ENCODE measurements at places on chromosomes 6 and 20.

- DNase-seq = no peak
These were observed 3.1 kb downstream of the LTB start for GRCh38 chr6:31579119-31579505.

DNA sequence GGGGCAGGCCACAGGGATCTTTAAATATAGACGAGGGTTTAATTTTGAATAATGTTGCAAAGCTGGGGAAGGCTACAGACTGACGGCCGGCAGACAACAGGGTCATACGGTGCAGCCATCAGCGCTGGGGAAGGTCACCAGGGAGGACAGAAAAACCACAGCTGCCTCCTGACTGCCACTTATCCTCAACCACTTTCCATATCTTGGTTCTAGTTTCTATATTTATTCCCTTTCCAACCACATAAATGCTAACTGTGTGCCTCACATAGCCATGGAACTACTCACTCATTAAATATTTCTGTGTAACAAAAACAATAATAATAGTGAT lies 85.7 kb upstream of the AGPAT4 start:
- DNase-seq = no peak

DNA sequence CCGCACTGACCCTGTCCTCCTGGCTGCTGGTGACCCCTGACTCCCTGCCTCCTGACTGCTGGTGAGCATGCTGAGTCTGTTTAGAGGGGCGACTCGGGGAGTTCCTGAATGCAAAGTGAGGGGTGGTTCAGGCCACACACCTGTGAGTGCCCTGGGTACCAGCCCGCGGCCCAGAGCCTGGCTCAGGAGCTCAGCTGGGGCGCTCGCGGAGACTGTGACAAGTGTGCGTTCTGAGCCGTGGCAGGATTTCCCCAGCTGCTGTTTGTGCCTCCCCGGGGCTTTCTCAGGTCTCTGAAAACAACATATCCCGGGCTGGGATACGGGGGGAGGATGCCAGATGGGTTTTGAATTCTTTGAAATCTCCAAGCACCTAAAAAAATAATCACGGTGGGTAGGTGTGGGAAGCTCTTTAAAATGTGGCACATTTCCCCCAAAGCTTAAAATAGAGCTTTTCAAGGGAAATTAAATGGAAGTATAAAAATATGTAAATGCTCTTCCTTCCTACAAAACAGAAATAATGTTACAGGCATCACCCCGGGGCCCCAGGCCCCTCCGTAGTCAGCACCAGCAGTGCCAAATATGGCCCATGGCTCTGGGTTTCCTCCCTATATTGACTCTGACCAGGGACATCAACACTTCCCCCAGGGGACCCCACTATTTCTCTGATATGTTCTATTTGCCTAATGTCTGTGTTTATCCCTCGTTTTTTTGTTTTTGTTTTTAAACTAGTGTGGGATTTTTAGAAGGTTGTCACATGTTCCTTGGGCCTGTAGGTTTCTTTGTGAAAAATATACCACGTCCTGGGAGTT lies 49.9 kb upstream of the TAGAP start:
- DNase-seq = no peak

DNA sequence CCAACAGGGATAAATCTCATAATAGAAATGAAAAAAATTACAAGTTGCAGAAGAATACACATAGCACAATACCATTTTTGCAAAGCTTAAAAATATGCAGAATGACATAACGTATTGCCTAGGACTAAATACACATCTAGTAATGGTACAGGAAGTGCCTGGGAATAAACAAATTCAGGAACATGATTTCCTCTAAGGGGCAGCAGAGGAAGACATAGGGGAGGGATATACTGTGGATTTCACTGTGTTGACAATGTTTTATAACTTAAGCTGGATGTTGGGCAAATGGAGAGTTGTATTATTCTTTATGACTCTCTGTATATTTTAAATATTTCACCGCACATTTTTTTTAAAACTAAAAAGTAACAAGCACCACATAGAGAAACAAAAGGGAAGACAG lies 5.6 kb upstream of the GLO1 start:
- no peak for DNase-seq

DNA sequence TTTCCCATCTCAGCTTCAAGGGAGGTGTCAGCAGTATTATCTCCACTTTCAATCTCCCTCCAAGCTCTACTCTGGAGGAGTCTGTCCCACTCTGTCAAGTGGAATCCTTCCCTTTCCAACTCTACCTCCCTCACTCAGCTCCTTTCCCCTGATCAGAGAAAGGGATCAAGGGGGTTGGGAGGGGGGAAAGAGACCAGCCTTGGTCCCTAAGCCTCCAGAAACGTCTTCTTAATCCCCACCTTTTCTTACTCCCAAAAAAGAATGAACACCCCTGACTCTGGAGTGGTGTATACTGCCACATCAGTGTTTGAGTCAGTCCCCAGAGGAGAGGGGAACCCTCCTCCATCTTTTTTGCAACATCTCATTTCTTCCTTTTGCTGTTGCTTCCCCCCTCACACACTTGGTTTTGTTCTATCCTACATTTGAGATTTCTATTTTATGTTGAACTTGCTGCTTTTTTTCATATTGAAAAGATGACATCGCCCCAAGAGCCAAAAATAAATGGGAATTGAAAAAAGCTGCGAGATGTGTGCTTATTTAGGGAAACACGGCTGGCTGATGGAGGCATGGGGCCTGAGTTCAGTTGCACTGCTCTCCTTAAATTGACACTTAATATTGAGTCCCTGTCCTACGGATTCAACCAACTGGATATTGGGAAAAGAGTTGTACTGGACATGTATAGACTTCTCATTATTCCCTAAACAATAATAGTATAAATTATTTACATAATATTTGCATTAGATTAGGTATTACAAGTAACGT lies 4.9 kb downstream of the TUBB start:
- DNase-seq = no peak

- DNase-seq = no peak
These were observed 4.2 kb upstream of the EYA4 start for GRCh38 chr6:133236932-133237331.

DNA sequence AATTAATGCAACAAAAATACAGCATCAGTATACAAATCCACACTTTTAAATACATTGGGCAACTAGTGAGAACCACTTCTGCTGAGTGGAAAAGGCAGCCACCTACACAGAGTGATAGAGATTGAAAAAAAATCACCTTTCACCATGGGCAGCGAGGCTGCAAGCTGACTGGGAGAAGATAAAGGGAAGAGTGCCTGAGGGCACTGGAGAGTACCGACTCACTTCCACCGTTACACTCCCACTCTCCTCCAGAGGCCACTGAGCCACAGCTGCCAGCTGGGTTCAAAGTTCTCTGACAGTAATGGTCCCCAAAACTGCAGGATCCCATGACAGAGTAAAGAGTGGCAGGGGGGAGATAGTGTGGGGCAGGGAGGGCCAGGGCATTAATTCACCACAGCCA lies 24.1 kb downstream of the PXT1 start:
- DNase-seq = no peak

DNA sequence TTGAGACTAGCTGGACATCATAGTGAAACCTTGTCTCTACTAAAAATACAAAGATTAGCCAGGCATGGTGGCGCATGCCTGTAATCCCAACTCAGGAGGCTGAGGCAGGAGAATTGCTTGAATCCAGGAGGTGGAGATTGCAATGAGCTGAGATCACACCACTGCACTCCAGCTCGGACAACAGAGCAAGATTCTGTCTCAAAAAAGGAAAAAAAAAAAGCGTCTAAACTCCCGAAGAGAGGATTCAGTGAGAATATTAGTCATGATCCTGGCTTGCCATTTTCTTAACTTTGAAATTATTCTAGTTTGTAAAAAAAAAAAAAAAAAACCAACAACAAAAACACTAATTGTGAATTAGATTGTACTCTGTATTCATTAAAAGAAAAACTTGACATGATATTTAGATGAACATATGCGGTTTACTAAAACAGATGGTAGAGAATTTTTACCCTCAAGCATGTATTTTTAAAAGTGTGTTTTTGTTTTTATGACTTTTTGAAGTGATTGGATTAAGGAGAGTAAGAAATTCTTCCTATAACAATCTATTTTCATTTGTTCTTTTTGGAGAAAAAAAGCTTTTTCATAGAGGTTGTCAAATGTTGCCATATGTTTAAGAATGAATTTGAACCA lies 80.7 kb downstream of the UST start:
- no peak for DNase-seq

GRCh38 chr6:107083921-107084320 lies 31.4 kb downstream of the BEND3 start:
- DNase-seq = no peak

DNA sequence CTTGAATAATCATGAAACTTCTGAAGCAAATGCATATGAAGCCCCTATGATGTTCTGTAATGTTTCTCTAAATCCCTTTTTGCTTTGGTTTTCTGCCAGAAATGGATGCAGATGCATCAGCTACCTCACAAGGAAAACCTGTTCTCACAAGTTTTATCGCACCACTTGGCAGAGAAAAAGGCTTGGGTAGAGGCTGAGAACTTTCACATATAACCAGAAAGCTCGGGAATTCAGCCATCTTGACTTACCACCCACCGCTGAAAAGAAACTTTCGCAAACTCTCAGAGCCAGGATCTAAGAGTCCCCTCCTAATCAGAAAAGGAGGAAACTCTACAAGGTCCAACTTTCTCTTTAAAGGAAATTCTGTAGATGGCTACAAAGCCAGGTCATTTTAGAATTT lies 36.2 kb upstream of the ADTRP start:
- DNase-seq = no peak

DNA sequence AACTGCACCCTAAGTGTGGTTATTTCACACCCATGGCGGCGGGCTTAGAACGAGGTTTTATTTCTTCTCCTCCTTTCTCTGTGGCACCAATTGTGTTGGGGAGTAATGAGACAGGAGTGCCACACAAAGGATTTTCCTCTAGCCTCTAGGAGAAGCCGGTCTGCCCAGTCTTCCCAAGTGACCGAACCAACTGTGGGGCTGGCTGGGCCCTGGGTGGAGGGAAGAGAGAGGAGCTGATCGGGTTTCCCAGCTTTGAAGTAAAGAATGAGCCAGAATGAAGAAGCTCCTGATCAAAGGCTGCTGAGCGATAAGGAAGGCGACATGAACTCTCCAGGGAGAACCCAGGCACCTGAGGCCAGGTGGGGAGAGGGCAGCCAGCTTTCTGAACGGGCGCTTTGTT lies 616.0 kb upstream of the BTBD3 start:
- no peak for DNase-seq

GRCh38 chr6:140068801-140069200 lies 694.4 kb upstream of the CITED2 start:
- DNase-seq = no peak

DNA sequence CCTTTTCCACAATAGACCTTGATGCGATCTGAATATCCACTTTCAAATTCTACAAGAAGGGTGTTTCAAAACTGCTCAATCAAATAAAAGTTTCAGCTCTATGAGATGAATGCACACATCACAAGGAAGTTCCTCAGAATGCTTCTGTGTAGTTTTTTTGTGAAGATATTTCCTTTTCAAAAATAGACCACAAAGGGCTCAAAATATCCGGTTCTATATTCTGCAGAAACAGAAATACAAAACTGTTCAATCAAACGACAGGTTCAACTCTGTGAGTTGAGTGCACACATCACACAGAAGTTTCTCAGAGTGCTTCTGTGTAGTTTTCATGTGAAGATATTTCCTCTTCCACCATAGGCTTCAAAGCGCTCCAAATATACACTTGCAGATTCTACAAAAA lies 293.9 kb upstream of the DEFB115 start:
- DNase-seq = no peak

GRCh38 chr6:11702500-11703130 lies 76.0 kb downstream of the ADTRP start:
- DNase-seq = no peak

GRCh38 chr20:50717974-50718761 lies 13.2 kb upstream of the PARD6B start:
- DNase-seq = no peak

DNA sequence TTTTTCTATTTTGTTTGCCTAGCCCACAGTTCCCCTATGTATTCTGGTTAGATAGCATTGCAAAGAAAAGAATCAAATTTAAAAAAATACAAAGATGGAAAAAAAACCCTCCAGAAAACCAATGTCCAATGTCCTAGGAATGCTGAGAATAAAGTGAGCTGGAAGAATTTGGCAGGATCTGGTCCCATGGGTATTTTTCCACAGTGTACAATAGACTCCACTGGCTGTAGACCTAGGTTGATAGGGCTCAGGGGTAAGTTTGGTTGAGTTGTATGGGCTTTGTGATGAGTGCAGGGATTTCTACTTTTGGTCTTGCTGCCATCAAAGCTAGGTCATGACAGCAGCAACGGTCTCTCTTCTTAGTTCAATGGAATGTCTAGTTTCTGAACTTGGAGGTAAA lies 41.5 kb downstream of the SLC22A2 start:
- DNase-seq = no peak

- no peak for DNase-seq
These were observed 411.8 kb downstream of the SYNE1 start for GRCh38 chr6:152225241-152225934.

GRCh38 chr6:155782739-155783459 lies 327.3 kb upstream of the NOX3 start:
- DNase-seq = no peak

GRCh38 chr6:17610835-17611234 lies 10.7 kb downstream of the FAM8A1 start:
- DNase-seq = no peak

GRCh38 chr6:5723841-5724691 lies 282.7 kb downstream of the NRN1 start:
- peak; percentile 25 for DNase-seq

DNA sequence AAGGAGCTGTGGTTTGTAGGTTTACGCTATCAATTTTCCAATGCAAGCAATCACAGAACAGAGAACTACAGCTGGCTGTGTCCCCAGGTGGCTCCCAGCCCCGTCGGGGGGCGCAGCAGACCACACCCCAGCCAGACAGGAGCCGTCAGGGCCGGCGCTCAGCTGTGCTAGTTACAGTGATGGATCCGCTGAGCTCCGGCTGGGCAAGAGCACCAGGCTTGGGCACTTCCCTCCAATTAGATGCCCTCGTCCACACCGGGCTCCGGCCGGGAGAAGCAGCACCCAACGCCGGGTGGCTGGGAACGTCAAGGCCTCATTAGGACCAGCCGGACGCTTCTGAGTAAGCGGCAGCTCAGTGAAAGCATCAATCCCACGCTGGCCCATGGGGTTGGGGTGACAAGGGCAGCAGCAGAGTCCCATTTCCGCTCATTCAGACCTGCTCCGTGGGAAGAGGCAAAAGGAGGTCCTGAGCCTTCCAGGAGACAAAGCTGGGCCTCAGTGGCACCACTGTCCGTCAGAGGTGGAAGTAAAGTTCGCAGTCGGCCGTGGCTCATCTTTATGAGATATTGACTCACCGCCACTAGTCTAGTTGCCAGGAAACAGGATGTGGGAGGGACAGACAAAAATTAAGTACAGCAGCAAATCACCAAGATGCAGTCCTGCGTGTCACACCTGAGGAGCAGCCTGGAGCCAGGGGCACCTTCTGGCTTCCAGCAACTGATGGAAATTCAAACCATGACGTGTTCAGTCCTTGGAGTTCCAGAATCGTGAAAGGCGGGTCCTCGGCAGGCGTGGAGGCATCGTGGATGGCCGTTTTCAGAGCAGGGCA lies 164.1 kb downstream of the TAF4 start:
- no peak for DNase-seq

GRCh38 chr20:32917191-32917950 lies 58.6 kb downstream of the EFCAB8 start:
- DNase-seq = no peak

Measured in brain pericyte (primary cell).